ENCODE measurements at places on chromosomes 7 and 10.

GRCh38 chr10:44198780-44199097 lies 186.2 kb downstream of the CXCL12 start:
- DNase-seq: no peak

GRCh38 chr10:21060626-21061025 lies 163.5 kb upstream of the NEBL start:
- DNase-seq: no peak

DNA sequence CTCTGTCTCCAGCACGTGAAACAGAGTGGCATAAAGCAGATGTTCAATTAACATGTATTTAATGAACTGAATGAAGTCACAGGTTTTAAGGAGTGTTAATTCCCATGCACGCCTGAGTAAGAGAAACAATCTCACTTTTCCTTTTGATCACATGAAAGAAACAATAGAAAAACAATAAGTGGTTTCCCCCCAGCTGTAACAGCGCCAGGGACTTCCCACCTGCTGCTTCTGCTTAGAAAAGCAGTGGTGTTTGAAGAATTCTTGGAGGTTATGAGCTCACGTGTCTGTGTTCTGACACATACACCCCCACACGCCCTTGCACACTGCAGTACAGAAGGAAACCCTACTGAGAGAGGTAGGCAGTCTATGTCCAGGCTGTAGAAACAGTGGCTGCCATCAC lies 51.3 kb upstream of the FRMD4A start:
- no peak for DNase-seq

- DNase-seq: no peak
Measured at GRCh38 chr7:44761207-44762161, 12.8 kb downstream of the ZMIZ2 start.

GRCh38 chr10:6537770-6538169 lies 42.3 kb downstream of the PRKCQ start:
- DNase-seq: no peak

DNA sequence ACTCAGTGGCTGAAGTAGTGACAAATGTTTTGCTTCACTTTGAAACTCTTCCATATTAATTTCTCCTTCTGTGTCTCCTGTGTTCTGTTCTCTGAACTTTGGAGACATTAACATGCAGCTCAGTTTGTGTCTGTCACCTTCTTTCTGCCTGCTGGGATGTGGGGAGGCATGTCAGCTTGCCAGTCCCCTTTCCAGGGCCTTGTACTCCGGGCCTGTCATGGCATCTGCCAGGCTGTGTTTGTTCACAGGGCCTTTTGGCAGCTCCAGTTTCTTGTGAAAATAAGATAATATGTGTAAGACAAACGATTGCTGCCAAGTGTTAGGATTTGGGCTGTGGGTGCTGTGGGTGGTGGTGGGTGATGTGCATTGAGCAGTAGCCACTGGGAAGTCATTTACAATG lies 76.1 kb upstream of the ELMO1 start:
- no peak for DNase-seq

DNA sequence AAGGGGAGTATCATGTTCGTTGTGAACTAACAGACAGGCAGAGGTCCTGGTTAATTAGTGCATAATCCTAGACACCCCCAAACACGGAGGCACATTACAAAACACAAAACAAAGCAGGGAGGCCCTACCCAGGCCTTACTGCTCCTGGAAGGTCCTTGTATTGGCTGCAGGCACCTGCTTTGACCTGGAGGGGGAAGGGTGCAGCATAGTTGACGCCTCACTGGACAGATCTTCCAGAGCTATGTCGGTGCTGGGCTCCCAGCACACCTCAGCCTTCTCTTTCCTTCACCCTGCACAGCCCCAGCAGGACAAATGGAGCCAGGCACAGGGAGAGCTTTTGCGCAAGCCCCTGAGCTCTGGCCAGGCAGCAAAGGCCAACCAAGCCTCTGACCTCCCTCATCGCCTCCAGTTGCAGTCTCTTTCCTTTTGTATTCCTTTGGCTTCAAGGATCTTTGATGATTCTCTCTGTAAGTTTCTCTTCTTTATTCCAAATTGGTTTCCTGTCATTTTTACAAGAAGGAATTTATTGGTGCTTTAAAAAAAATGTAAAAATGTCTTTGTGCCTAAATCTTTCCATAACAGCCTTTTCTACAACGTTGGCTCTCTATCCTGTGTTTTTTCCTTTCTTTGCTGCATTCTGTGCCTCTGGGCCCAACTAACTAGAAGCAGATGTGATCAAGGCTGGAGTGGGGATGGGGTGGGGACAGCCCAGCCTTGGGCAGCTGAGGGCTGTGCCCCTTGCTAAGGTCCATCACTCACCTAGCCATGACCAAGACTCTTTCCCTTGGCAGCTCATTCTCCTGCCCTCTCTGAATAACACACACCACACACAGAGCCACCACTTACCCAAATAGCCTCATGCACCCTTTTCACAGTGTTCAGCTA lies 317.1 kb upstream of the NPVF start:
- no peak for DNase-seq

GRCh38 chr10:115857856-115858255 lies 415.1 kb downstream of the GFRA1 start:
- DNase-seq: no peak

GRCh38 chr10:105965141-105965540 lies 1199.4 kb downstream of the SORCS1 start:
- no peak for DNase-seq

GRCh38 chr7:99476107-99476506 lies 3.4 kb downstream of the ZNF789 start:
- no peak for DNase-seq

DNA sequence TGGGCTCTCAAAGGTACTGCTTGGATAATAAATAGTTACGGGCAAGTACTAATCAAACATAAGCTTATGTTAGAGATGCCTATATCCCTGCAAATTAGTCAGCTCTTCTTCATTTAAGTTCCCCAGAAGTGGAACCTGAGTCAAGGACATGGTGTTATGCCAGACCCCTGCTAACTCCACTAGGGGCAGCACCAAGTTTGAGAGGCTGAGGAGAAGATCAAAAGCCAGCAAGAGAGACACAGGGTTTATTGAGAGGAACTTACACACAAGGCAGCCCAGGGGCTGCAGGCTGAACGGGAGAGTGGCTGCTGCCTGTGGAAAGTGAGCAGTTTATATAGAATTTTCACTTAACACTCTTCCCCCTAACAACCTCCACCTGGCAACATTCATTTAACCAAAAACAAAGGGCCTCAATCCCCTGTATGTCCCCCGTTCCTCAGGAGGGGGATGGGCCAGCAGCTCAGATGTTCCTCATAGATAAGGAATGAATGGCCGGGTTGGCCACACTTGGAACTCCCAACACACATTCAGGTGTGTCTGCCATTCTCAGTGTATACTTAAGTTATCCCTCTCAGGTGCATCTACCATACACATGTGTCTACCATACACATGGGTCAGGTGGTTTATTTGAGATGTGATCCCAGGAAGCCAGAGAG lies 62.6 kb upstream of the GHITM start:
- no peak for DNase-seq

GRCh38 chr7:16419859-16420258 lies 1.5 kb downstream of the CRPPA start:
- DNase-seq: no peak

- DNase-seq: no peak
Measured at GRCh38 chr7:143905509-143905908, 3.5 kb upstream of the TCAF1 start.

- no peak for DNase-seq
Measured at GRCh38 chr7:92809397-92809759, 27.0 kb downstream of the CDK6 start.

GRCh38 chr7:10315881-10316280 lies 657.8 kb upstream of the PHF14 start:
- no peak for DNase-seq

DNA sequence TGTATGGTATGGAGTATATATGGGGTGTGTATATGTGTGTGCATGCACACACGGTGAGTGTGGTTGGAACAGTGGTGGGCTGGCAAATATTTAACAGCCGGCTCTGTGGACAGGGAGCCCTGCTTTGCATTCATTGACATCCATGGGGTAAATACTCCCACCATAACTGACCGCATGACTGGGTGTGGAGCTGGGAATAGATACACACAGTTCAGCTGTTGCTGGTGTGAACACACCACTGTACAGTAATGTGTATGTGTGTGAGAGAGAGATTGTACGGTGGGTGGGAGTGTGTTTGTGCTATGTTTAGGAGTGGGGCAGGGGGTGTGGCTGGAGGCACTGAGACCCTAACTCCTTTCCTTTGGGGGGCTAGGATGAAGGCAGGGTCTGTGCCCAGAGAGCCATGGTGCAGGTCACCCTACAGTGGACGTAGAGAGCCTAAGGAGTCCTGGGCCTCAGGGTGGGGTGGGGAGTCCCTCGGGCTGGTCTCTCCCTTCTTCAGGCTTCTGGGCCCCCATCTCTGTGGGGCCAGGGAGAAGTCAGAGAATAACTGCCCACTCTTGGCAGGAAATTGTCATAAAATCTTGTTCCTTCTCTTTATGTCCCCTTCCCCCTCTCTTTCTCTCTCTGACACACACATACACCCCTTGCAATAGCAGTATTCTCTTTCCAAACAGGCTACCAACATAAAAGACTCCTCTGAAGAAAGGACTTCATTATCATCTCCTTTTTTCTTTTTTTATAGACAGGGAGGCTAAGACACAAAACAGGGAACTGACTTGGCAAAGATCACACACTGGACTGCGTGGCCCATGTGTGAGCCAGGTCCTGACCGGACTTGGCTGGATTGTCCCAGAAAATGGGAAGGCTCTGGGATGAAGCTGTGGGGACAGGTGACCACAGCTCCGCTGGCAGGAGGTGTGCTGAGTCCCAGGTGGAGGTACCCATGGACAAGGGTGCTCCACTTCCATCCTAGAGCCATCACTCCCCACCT lies 3.2 kb downstream of the SFRP5 start:
- no peak for DNase-seq

DNA sequence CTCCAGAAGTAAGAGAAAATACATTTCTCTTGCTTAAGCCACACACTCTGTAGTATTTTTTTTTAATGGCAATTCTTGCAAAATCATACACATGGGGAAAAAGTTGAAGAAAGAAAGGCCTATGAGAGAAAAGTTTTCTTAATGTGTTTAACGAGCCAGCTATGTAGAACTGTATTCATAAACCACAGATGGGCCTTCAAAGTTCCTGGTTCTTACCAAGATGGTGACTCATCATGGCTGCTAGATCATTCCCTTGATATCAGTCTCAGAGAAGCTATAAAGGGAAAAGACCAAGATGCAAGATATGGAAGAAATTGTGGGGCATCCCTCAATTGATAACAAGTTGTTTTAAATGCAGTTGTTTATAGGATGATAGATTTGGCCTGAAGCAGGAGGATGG lies 992.7 kb upstream of the MBL2 start:
- no peak for DNase-seq

DNA sequence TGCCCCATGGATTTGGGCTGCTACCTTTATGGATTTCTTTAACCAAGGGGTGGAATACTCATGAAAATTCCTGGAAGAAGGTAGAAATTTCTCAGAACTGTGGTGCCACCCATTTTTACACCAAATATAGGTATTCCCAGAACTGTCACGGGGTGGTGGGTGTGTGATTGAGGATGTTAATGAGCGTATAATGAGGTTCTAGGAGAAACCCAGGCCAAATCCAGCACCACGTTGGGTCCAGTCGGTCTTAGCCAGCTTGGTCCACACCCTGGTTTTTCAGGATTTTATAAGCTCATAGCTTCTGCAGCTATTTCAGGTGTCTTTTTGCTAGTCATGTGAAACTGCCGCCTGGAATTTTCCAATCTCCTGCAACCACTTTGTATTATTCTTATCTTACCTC lies 83.3 kb downstream of the HECW1 start:
- no peak for DNase-seq

GRCh38 chr7:78576236-78576635 lies 777.7 kb downstream of the PHTF2 start:
- DNase-seq: no peak

DNA sequence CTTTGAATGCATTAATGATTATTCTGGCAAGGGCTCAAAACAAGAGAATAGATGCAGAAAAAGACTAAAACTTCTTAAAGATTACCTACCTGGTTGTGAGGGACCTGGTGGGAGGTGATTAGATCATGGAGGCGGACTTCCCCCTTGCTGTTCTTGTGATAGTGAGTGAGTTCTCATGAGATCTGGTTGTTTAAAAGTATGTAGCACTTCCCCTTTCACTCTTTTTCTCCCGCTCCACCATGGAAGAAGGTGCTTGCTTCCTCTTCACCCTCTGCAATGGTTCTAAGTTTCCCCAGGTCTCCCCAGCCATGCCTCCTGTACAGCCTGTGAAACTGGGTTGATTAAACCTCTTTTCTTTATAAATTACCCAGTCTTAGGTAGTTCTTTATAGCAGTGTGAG lies 226.6 kb downstream of the ARHGAP12 start:
- no peak for DNase-seq

DNA sequence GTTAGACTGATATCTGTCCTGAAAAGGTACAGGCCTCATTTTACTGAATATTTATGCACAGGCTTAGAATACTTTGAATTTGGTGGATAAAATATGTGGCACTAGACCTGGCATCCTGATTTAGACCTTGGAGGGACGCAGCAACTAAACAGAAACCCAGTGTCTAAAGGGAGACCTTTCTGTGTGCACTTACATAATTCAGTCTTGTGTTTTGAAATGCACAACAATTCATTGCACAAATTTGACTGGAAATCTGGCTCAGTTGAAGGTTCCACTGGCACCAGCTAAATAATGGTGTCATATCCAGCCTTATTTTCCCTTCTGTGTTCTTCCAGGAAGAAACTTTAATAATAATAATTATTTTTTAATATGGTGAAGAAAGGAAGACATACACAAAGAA lies 142.1 kb downstream of the SND1 start:
- no peak for DNase-seq

DNA sequence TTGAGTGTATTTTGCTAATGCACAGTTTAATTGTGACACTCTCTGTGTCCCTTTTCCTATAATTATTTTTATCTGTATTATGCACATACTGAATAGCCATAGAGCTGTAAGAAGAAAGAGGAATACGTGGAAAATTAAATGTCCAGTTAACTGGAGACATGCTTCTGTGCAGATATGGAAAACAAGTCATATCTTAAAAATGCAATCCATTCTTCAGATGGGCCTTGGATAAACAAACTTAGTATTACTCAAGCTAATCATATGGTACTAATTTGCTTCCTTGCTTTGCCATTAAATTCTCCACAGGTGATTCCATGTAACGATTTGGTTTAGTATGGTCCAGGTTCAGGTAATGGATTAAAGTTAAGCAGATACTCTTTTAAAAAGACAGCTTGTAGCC lies 201.2 kb upstream of the CELF2 start:
- no peak for DNase-seq

DNA sequence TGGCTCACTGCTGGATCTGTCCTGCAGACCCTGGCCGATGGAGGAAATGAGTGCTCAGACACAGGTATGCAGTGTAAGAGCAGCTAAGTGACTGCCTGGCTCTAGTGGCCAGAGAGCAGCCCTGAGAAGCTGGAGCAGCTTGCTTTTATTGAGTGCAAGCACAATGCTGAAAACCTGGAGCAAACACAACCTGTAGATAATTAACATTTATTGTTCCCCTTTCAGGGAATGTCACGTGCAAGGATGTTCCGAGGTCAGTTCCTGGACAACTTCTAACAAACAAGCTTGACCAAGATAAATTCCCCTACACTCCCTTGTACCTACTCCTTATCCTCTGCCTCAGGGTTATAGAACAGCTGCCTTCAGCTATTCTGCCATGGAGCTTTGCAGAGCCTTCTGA lies 31.3 kb downstream of the DDC start:
- DNase-seq: no peak
